T-helper 2 cell treated with Interferon-gamma antibody and Interleukin-4, amounts not matched to agents 5 μg/mL and 100 μg/mL, for 36 hours (primary cell): ENCODE measurements at places on chromosomes 11 and 22.

DNA sequence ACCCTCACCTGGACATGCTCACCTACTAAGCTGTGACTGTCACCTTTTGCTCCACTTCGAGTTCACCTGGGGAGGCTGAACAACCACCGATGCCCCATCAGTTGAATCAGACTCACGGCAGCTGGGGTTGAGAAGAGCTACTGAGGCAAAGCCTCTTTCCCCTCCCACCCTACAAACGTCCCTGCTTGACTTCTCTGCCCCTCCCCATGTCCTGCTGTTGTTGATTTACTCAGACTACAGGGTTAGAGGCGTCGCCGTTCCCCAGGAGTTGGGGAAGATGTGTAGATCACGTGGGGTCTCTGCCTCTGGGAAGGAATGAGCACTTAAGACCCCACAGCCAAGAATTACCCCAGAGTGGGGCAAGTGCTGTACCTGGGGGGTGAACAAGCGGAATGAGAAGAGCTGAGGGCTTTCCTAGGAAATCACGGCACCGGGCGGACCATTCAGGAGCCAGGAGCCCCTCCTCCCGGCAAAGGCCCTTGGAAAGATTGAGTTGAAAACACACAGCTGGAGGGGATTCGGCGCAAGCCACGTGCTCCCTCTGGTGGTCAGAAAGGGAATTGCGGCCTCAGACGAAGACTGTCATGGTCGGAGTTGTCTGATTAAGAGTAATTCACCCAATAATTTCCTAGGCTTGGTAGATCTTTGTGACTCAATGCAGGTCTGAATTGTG is 7.0 kb downstream of the FXYD2 start:
- DNase-seq: peak; percentile 86

GRCh38 chr11:126311401-126312291 is 7.8 kb downstream of the DCPS start:
- DNase-seq: no peak

GRCh38 chr11:87356428-87356827 is 318.7 kb downstream of the TMEM135 start:
- no peak for DNase-seq

DNA sequence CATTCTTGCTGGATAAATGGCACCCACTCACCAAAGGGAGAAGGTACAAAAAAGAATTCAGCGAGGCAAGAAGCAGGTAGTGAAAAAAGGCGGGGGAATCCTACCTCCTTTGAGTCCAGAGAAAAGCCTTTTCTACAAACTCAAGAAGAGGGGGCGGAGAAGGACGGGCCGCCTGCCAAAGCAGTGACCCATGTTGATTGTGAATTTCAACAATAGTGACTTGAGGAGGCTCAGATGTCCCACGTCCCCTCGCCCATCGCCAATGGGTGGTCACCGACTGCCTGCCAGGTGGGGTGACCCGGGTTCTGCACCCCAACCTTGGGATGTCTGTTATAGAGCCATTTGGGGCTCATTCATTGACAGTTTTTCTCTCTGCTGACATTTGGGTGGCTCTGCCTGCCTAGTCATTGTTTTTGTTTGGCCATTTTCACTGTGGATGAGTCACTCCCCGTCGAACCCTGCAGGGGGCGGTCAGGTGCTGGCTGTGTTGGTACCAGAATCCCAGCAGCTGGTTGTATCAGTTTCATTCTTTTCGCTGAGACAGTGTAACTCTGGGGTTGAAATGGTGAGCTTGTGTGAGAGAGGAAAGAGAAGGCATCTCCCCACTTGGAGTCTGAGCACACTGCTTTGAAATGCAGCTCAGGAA is 163.4 kb upstream of the NCAM1 start:
- no peak for DNase-seq

DNA sequence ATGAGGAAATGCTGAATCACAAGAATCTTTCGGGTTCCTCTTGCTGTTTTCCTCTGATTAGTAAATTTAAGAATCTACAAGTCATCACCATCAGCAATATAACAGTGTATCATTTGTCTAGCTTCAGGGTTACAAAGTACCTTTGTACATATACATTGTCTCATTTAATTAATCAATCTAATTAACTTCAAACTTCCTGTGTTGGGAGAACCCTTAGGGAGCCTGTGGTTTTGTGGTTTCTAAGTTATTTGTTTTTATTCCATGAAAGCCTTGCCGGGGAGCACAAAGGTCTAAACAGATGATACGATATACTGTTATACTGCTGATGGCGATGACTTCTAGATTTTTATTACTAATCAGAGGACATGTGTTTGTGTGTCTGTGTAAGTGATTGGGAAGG is 41.0 kb downstream of the TIMP3 start:
- no peak for DNase-seq

DNA sequence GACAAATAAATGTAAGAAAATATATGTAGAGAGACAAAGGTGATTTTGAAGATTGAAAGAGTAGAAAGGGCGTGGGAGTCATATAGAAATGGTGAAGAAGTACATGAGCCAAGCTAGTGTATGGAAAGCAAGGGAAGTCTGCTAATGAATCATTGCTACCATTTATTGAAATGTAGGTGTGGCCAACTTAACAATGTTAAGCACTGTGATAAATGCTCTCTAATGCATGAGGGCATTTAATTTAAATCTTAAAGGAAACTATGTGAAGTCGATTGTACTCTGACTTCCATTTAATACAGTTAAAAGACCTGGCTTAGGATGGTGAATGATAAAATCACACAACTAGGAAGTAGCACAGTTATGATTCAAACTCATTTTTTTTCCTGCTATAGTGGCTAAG is 219.9 kb downstream of the CASP12 start:
- no peak for DNase-seq

GRCh38 chr11:102471474-102471873 is 18.9 kb upstream of the TMEM123 start:
- no peak for DNase-seq

DNA sequence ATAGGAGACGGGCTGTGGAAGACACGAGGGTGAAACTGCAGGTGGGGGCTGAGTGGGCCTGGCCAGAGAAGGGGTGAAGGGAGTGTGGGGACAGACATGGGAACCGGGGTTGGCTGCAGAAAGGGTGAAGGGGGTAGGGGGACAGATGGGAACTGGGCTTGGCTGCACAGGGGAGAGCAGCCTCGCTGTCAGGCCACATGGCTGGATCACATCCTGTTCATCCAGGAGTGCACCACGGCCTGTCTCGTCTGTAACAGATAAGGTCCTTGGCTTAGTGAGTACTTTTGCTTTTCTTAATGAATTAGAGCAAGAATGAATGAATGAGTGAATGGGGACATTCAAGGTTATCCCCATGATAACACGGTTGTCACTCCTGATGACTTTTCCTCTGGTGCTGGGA is 13.5 kb downstream of the FBLN1 start:
- no peak for DNase-seq

GRCh38 chr11:94856443-94856842 is 88.3 kb downstream of the AMOTL1 start:
- DNase-seq: no peak

GRCh38 chr22:25492841-25493734 is 71.4 kb upstream of the GRK3 start:
- no peak for DNase-seq

DNA sequence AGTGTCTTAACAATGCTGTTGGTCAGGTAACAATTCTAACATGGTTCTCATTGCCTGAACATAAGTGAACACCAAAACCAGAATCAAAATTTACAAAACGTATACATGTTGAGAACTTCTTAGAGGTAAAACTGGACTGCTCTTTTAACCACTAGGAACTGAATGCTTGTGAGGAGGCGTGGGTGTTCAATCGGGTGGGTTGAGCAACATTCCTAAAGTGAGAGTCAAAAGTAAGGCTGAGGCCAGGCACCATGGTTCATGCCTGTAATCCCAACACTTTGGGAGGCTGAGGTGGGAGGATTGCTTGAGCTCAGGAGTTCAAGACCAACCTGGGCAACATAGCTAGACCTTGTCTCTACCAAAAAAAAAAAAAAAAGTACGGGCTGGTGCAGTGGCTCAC is 11.5 kb downstream of the PPME1 start:
- no peak for DNase-seq

DNA sequence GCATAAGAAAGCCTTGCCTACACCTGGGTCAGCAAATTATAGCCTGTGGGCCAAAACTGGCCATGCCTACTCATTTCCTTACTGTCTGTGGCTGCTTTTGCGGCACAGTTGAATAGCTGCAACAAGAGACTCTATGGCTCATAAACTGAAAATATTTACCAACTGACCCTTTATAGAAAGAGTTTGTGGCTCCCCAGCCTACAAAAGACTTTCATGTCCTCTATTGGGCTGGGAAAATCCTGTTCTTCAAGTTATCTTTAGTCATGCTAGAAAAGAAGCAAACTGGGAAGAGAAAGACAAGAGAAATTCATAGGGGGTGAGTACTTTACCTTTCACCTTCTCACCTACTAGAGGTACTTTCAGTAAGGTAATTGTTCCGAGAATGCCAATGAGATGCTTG is 175.1 kb downstream of the SWAP70 start:
- no peak for DNase-seq

DNA sequence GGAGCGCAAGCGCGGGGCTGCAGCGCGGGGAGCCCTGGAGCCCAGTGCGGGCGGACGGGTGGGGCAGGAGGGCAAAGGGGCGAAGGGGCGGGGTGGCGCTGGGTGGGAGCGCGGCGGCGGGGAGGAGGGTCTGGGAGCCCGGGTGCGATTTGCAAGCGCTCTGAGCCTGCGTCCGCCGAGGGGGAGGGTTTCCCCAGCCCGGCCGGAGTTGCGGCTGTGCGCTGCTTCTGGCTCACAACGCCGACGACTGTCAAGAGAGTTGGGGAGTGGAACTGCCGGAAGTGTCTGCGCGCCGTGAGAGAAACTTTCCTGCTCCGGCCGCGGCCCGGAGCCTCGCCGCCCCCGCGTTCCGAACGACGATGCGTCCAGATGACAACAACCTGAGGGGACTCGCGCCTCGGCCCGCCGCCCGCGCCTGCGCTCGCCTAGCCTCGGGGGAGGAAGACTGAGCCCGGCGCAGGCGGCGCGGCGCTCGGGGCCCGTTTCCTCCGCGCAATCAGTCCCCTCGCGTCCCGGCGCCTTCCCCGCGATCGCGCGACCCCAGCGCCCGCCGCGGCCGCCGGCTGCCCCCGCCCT is at the start of gene ARHGAP42:
Gene ARHGAP42 (plus strand): TSS at position 235 of the 576 bp plus-strand sequence. CDS start 391 bp downstream, outside the sequence.
- DNase-seq: peak; percentile 48

DNA sequence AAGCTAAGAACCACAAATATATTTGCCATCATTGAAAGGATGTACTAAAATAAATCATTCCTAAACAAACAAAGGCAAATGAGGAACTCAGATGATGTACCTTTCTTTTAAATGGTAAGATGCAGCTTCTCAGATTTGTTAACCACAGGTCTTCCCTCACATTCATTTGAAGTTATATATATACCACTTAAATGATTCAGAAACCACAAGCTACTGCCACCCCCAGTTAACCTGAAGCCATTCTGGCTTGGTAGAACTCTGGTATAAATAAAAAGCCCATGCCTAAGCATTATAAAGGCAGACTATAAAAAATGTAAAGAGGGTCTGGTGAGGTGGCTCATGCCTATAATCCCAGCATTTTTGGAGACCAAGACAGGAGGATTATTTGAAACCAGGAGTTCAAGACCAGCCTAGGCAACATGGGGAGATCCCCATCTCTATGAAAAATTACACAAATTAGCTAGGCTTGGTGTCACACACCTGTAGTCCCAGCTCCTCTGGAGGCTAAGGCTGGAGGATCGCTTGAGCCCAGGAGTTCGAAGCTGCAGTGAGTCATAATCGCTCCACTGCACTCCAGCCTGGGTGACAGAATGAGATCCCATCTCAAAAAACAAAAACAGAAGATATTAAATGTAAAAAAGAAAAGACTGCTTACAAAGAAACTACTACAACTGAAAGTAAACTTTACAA is 1185.3 kb downstream of the JRKL start:
- no peak for DNase-seq

DNA sequence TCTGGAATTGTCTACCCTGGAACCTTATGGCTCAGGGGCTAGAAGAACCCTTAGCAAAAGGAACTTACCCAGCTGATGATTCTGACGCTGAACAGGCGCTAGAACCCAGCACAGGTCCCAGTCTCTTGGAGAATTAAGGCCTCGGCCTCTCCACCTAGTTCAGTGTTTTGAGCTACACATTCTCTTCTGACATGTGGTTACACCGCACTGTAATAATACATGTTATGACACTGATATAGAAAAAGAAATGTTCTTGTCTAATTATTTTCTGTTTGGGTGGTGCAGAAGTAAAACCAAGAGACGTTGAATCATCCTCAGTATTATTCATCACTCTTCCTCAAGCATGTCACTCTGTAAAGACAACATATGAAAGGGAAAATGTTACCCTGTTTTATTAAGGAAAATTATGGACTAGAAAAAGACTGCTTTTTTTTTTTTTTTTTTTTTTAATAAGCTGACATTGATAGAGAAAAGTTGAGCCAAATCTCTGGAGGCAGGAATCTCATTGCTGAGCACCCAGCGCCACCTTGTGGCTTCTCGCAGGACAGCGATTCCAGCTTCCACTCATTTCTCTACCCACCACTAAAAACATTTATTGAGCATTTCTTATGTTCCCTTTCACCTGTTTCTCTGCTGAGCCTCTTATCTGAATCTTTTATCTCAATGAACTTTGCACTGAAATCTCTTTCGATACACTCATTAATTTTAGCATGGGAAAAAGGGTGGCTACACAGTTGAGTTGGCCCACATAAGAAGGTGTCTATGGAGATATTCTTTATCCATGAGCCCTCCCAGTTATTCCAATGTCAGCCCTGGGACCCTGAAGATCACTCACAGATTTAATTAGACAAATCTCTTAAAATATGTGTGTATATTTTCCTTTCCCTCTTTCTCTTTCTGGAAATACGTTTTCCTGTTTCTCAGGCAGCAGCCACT is 12.6 kb upstream of the APLNR start:
- DNase-seq: peak; percentile 20

DNA sequence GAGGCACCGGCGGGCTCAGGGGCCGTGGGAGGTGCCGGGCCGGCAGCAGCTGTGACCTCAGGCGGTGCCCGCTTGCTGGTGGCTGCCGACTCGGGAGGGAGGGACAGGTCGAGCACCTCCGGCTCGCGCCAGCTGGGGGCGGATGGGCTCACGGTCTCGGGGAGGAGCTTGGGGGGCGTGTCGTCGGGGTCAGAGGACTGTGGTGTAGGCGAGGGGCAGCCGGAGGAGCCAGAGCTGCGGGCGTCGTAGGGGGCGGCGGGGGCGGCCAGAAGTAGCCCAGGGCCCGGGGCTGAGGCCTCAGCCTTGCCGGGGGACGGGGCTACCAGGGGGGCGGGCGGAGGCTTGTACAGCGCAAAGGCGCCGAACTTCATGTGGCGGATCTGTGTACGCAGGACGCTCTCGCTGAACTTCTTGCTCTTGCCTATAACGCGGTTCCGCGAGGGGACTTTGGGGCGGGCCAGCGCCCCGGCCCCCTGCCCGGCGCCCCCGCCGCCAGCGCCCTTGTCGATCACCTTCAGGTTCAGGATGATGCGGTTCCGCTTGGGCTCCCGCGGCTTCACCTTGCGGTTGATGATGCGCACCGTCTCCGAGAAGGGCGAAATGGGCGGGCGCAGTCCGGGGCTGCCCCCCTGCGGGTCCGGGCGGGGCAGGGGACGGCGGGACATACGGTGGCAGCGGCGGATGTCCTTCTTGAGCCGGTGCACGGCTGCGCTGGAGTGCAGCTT is 5.5 kb downstream of the CBX6 start:
- no peak for DNase-seq

DNA sequence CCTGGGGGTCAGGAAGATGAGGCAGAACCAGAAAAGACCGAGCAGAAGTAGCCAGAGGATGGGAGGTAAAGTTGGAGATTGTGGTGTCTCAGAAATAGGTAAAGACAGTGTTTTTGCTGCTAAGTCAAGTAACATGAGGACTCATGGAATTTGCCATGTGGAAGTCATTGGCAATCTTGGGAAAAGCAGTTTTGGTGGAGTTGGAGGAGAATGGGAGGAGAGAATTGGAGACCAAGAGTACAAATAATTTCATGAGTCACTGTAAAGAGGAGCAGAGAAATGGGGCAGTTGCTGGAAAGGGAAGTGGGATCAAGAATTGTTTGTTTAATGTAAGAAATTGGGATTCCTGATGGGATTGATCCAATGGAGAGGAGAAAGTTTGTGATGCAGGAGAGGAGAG is 111.7 kb downstream of the LRRC32 start:
- DNase-seq: no peak
